ENCODE measurements at places on chromosomes 3 and 15.

- no peak for DNase-seq
Observed at GRCh38 chr3:9450126-9450525, 52.7 kb downstream of the SETD5 start.

DNA sequence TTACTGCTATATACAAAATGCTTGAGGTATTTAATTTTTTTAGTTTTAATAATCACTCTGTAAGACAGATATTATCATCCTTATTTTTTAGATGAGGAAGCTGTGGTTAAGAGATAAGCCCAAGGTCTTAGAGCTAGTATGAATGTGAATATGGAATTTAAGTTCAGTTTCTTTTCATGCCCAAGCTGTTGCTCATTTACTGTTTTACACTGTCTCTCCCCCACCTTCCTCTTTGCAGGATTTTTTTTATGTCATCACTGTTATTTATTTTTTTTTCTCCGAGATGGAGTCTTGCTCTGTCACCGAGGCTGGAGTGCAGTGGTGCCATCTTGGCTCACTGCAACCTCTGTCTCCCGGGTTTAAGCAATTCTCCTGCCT, 22.5 kb downstream of the MAP2K5 start:
- DNase-seq, result no peak

- DNase-seq, result no peak
Observed at GRCh38 chr15:50824514-50824913, 59.0 kb upstream of the SPPL2A start.

- no peak for DNase-seq
Observed at GRCh38 chr3:56926947-56927282, 125.2 kb upstream of the ARHGEF3 start.

DNA sequence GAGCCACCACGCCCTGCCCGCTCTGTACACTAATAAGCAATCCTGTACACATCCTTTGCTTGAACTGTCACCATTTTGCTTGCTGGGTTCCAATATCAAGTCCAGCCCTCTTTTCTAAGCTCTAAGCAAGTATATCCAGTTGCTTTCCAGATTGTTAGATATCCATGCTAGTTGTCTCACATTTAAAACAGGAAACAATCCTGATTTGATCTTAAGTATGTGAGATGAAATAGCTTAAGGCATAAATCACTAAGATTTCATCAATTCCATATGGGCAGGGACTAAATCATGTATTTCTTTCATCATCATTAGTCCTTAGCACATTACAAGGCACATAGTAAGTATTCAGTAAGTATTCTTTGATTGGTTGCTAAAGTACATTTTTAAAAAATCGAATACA, 16.2 kb downstream of the ATP11B start:
- DNase-seq, result no peak

- DNase-seq, result no peak
Observed at GRCh38 chr15:66924889-66925288, 140.5 kb upstream of the SMAD3 start.

DNA sequence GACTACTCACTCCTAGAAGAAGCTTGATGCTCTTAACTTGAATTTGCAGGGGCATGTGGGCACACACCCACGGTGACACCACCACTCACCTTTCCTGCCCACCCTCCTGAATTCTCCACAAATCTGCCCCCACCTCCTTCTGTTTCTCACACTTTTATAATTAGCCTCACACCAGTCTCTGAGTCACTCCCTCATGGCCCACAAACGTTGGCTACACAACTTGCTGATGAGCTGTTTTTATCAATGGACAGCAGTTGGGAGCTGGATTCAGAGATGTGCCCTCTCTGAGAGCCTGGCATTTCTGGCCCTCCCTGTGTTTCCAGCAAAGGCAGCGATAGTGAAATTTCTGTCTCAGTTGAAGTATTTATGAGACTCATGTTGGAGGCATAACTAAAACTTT, 1.3 kb downstream of the COLQ start:
- no peak for DNase-seq

DNA sequence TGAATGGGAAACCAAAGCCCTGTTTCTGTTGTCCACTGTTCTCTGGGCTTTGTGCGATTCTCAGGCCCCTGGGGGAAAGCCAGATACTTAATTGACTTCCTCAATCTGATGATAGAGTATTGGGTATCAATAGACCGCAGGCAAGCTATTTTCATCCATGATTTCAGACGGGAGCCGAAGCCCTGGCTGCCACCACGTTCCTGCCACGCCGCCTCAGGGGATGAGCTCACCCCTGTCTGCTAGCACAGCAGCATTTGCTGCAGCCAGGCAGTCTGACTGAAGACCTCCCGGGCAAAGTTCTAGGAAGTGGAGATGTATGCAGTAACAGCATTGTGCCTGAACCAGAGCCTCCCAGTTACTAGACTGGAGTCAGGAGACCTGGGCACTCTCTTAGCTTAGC, 69.8 kb downstream of the ISG20 start:
- DNase-seq, result no peak

- DNase-seq, result no peak
Observed at GRCh38 chr3:13307041-13307440, 113.1 kb downstream of the NUP210 start.

DNA sequence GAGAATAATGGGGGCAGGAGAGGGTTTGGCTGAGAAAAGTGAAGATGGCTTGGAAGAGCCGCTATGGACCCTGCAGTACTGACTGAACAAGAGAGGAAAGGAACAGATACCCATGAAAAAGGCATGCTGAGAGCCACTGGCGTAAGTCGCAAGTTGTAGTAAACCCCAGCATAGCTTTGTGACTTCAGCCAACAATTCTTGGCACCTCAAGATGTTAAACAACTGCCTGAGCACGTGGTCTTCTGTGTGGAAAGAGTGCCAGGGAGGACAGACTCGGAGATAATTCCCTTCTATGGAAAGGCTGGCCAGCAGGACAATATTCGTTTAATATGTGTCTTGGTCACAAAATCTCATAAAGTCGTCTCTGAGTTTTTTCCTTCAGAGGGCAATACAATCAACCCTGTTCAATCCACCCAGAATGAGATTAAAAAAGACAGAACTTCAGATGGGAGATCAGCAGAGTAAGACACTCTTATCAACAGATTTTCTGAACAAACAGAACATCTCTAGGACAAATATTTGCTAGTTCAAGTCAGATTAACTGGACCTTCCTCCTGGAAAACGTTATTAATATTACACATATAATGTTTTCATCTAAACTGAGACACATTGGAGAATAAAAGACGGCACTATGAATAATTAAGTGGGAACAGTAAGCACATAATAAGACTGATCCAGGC, 49.2 kb downstream of the NEK10 start:
- no peak for DNase-seq

DNA sequence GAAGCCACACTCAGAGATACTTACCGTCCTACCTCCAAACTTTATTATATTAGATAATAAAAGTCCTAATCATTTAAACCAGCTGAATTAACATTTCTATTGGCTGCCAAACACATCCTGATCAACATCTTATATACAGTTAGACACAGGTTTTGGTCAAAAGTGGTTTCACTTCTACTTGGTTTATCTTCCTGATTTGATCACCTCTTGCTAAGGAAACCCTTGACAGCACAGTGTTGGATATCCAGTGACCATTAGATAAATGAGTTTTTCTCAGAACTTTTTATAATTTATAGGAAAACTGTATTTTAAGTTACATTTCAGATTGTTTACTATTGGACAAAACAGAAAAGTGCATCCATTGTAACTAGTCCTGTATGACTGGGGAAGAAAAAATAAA, 198.4 kb upstream of the NR2F2 start:
- DNase-seq, result no peak

DNA sequence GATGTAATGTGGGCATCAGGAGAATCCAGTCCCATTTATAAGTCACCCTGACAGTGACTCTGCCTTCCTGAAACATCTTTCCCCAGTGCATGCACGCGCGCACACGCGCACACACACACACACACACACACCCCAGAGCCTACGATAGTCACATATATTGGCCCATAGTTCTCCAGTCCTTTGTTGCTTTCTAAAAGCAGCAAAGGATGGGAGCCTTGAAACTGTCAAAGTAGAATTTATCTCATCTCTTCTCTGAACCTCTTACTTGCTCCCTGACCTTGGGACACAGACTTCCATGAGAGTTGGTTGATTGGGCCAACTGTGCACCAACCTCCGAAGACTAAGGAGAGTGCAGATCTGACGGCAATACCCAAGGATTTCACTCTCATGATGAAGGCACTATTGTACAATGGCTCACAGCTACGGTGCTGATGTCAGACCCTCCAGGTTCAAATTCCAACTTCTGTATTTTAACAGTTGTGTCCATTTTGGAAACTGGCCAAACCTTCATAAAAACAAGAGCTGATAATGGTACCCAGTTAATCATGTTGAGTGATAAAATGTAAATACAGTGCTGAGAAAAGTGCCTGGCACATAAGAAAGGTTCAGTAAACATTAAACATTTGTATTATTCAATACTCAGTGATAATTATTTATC, 8.3 kb downstream of the CPA3 start:
- no peak for DNase-seq

DNA sequence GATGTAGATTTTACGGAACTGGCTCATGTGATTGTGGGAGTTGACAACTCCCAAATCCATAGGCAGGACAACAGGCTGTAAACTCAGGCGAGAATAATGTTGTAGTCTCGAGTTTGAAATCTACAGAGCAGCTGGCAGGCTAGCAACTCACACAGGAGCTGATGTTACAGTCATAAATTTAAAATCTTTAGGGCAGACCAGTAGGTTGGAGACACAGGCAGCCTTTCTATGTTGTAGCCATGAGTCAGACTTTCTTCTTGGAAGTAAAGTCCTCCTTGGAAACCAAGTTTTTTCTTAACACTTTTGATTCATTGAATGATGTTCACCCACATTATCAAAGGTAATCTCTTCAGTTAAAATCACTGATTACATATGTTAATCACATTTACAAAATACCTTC, 89.1 kb upstream of the ALCAM start:
- DNase-seq, result no peak

GRCh38 chr3:150535204-150535603, 11.1 kb downstream of the SERP1 start:
- no peak for DNase-seq

DNA sequence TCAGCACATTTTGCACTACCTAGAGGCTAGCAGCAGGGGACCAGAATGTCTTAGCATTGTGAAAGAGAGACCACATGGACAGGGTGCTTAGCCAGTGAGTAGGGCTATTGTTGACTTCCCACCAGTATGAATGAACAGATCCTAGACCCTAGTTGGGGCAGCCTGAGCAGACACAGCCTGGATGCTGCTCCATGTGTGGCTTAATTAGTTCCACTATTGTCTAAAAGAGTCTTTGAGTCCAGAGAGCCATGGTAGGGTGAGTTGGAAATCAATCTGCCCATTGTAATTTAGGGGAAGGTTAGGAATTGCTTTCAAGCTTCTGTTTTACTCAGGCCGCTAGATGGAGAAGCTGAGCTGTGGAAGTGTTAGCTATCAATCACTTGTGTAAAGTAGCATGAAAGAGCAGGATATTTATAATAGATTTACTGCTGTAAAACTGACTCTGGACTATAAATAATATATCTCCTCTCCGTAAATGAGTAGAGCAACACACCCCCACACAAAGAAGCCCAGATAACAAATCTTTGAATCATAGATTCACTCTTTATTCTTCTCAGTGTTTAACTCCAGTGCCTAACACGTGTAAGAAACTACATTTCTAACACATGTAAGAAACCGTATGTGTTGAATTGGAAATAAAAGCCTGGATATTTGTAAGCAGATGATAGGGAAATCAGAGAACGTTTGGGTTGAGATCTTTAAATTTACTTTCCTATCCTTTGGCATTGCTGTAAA, 4.1 kb upstream of the GCSAM start:
- DNase-seq, result peak; percentile 38

GRCh38 chr3:125587039-125587648, 8.2 kb downstream of the OSBPL11 start:
- no peak for DNase-seq
